ENCODE measurements at places on chromosomes 6 and 20.

- DNase-seq = no peak
These were observed 60.6 kb upstream of the NKX2-2 start for GRCh38 chr20:21574443-21574842.

DNA sequence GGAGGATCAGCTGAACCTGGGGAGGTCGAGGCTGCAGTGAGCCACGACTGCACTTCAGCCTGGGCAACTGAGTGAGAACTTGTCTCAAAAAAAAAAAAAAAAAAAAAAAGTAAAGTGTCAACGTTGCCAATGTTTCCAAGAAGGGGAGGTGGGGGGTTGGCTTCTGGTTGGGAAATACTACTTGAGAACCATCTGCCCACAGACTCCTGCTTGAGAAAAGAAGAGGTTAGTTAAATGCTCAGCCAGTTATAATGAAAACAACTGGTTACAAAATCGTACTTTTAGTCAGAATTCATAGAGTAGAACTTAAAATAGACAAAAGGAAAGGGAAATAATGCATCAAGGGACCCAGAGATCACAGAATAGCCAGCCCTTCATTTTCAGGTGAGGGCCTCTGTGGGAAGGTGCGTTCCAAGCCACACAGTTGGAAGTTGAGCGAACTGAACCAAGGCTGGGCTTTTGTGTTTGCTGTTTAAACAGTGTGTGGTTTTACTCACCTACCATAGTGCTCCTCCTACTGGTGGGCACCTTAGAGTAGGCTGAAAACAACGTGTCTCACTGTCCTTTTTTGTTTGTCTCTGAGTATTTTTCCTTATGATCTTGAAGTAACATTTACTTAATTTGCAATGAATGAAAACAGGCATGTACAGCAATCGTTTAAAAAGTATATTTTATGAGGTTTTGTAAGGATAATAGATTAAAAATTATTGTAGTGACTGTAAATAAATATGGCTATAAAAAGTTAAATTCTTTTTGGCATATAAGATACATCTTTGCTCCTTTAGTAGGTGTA is 200.7 kb downstream of the BCAS1 start:
- DNase-seq = peak; percentile 62

GRCh38 chr6:46772016-46772415 is 21.2 kb upstream of the MEP1A start:
- DNase-seq = no peak

DNA sequence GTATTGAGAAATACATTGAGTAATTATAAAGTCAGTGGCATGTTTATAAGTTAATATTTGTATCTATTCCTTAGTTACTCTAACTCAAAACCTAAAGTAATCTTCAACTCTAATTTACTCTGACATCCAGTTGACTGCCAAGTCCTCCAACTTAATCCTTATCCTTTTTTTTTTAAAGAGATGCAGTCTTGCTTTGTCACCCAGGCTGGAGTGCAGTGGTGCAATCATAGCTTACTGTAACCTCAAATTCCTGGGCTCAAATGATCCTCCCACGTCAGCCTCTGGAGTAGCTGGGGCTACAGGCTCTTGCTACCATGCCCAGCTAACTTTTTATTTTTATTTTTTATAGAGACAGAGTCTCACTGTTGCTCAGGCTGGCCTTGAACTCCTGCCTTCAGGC is 24.4 kb downstream of the PTPN1 start:
- no peak for DNase-seq

GRCh38 chr6:38307740-38308139 is 332.0 kb downstream of the BTBD9 start:
- no peak for DNase-seq

DNA sequence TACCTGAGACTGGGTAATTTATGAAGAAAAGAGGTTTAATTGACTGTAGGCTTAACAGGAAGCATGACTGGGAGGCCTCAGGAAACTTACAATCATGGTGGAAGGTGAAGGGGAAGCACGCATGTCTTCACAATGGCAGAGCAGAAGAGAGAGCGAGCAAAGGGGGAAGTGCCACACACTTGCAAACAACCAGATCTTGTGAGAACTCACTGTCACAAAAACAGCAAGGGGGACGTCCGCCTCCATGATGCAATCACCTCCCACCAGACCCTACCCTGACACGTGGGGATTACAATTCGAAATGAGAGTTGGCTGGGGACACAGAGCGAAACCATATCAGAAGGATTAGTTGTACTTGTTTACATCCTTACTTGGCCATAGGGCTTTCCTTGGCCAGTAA is 49.7 kb downstream of the FIG4 start:
- no peak for DNase-seq

DNA sequence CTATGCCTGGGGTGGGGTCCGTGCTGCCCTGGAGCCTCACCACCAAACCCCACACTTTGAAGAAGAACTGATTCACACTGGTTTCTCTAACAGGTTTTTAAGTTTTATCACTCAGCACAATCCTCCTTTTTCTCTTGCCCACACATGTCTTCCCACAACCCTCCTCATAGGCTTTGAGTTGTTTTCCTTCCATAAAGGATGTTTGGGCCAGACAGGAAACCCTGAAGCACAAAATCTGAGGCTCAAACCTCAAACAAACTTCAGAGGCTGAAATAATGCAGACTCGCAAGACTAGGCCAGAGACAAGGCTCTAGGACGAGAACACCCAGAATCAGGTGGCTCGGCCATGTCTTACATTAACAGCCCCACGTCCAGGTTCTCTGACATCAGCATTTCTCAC is 35.3 kb downstream of the EZR start:
- no peak for DNase-seq

DNA sequence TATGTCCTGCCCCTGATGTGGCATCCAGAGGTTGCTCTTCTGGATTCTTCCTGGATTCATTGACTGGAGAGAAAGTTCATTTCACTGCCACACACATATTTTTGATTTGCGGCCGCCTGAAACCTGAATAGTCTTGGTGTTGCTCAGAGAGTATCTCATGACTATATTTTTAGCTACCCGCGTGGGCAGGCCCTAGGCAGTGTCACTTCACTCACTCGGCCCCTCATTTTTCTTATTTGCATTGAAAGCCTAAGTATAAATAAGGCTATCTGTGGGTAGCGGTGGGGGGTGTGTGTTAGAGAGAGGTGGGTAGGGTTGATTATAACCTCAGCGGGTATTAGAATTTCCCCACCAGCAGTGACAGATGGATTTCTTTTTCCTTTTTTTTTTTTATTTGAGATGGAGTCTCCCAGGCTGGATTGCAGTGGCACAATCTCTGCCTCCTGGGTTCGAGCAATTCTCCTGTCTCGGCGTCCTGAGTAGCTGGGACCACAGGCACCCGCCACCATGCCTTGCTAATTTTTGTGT is 113.5 kb downstream of the JARID2 start:
- DNase-seq = no peak

DNA sequence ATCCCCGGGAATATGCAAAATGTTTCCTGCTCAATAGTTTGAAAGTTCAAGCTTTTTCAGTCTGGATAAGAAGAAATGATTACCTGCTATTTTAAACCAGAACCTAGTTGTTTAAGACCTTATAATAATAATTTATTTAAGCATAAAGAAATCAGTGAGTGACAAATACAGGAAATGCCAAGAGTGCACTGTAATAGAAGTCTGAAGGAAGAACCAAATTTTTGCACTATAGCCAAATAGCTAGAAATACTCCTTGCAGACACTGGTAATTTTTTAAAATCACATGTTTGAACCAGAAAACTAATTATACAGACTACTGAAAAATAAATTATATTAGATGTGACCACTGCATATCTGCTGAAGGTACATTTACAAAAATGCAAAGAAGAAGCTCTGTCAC is 93.2 kb downstream of the MMS22L start:
- DNase-seq = no peak
